ENCODE measurements at places on chromosomes 7 and 10.

DNA sequence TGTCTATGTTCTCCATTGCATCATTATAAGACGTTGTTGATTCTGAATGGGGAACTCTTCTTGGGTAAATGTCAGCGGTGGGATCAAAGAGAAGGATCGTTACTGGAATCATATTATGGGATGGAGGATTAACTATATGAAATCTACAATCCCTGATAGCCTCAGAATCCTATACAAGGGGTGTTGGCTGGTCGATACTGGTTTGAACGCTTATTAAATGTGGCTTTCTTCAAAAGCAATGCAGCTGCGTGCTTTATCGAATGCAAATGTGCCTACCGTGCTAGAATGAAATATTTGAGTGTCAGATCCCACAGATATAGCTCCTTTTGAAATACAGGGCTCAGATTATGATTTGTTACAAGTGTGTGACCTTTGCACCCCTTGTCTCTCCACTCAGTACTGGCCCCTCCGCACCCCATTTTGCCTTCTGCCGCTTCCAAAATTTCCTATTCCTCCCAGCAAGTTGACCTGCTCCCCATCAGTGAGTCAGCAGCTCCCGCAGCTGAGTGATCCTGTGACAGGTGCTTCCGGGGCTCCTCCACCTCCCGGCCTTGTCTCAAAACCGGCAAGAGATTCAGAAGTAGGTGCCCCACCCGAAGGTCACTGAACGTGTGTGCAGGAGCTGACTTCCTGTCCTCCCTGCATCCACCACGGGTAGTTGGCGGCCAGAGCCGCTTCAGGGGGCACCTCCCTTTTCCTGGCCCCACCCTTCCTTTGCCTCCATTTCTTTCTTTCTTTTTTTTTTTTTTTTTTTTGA, 76.6 kb downstream of the PTPRE start:
- DNase-seq, result no peak

- no peak for DNase-seq
Observed at GRCh38 chr10:71952745-71953144, 11.4 kb upstream of the CHST3 start.

DNA sequence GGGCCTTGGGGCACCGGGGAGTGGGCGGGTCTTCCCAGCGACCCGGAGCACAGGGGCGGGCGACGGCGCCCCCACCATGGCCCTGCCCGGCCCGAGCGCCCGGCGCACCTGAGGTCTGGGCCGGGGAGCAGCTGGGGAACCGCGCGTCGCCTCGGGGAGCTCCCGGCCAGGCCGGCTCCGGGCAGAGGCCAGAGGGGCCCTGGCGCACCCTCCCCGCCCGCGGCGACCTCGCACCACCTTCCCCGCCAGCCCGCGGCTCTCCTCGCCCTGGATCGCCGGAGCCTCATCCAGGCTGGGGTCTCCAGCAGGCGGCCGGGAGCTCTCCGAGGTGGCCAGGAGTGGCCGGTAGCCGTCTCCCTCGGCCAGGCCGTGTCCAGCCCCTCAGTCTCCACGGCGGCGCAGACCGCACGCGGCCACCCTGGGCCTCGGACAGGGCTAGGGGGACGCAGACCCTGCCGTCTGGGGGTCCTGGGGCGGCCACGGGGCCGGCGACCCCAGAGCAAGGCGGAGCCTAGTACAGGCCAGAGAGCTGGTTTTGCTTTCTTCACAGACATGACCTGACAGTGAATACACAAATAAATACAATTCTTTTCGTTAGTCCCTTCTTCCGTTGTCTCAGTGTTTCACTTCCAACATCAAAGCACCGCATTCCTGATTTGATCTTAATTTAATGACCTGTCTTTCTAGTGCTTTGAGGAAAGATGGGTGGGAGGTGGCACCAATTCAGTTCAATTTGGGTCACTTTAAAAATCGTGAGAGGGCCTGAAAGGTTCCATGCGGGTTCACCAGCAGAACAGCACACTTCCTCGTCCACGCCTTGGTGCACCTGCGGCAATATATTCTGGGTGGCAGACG, 356.9 kb downstream of the DNAJB6 start:
- no peak for DNase-seq

DNA sequence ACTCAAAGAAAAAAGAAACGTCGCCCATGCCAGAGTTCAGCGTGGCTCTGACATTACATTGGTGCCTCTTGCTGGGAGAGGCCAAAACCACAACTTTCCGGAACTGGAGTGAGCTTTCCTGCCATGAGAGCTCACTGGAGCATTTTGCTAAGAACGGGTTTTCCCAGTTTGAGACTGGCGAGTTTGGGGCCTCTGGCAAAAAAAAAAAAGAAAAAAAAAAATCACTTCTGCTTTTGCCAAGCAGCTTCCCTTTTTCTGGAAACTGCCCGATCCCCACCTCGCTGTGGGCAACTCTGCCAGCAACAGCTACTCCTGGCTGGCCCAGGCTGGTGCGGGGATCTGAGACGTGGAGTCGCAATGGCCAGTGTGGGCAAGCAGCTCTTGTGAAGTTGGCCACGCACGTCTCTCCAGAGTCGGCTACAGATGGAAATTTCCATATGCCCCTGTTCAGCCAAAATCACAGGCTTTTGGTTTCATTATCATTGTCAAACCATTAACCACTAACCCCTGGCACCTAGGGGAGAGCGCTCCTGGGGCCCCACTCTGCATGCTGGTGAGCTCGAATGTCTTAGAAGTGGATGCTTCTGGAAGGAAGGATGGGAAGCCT, 25.7 kb downstream of the PRKAG2 start:
- DNase-seq, result no peak

DNA sequence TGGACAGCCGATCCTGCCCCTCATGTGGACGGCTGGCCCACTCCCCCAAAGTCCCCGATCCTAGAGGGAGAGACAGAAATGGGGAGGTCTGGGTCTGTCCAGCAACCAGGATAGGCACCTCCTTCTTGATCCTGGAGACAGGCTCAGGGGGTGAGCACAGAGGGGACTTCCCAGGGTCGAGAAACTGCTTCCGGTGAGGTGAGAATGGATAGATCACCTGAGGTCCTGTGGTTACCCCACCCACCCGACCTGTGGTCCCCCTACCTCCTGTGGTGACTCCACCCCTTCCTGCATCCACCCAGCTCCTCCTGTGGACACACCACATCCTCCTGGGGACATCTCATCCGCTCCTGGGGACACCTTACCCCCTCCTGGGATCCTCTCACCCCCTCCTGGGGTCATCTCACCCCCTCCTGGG, 27.4 kb upstream of the RASGEF1A start:
- no peak for DNase-seq

DNA sequence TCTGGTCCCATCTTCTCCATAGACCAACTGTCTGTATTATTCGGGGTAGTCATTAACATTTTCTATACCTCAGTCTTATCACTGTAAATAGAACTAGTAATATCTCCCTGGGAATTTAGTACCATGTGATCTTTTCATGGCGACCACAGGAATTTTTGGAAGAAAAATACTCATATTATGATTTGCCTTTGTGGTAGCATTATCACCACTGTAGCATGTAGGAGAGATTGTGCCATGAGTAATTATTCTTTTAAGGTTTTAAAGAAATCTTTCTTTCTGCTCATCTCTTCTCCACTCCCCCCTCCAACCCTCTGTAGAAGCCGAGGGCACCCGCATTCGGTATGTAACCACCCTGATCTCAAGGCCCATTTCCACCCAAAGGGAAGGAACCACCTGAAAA, 25.0 kb downstream of the ZNF365 start:
- no peak for DNase-seq

GRCh38 chr7:127986581-127987521, 44.4 kb downstream of the LRRC4 start:
- no peak for DNase-seq

DNA sequence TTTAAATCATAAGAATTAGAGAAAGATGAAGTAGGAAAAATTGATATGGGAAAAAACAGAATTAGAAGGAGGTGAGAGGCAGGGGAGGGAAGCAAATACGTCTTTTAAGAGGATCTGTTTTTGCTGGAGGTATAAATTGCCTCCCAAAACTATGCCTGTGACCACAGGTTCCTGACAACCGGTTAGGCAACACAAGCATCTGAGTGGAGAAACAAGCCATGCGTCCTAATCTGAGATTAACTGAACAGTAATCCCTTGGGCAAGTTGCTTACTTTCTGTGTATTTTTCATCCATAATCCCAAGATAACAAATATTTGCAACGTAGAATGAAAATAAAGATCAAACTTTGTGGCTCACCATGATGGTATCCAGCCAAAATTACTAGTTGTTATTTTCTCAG, 149.2 kb downstream of the C1GALT1 start:
- DNase-seq, result no peak

DNA sequence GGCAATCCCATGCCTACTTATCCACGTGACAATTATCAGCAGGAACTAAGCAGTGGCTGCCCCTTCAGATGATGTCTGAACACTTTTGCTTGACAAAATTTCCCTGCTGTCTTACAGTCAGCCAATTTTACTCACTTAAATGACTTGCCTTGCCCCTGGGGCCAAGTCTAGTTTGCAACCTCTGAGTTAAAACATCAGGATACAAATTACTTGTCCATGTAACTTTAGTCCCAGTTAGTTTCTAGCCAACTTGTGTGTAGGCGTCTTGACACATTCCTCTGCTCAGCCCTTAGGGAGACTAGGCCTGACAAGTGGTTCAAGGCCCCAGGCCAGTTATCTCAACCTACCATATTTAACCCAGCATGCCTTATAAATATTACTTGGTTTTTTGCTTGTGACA, 11.6 kb upstream of the TYSND1 start:
- DNase-seq, result no peak

- DNase-seq, result no peak
Observed at GRCh38 chr7:58087536-58088190, 637.7 kb downstream of the ZNF716 start.

GRCh38 chr7:35865287-35865686, 64.4 kb downstream of the SEPTIN7 start:
- no peak for DNase-seq

All from NCI-H524 treated with DMSO at 0.1 percent for 48 hours (cell line).